Muscle of leg (tissue), 16 donors: ENCODE measurements at places on chromosomes 4 and X. TPM values are rescaled to one million over a fixed set of nuclear protein-coding genes. Genes with fewer than 3 reads are reported as not detected.

The XIAP gene
- total RNA-seq = 50.8 TPM

The SSX4B gene
- total RNA-seq = not detected

The MAD2L1 gene
- total RNA-seq = 11.9 TPM

The IGBP1 gene
- 120 TPM for total RNA-seq

The FAM236D gene
- not detected for total RNA-seq

The DOK7 gene
- 14.2 TPM for total RNA-seq

The GABRG1 gene
- 0.04 TPM for total RNA-seq

- no peak for DNase-seq
- no peak overlapping the region for H3K4me3 ChIP-seq
- peaks cover 22% of the 10 kb centered on the region for H3K27me3 ChIP-seq
- H3K36me3 ChIP-seq = no peaks in the 10 kb centered on the region
- peaks cover 12% of the 10 kb centered on the region for H3K4me1 ChIP-seq
These were observed 3.2 kb upstream of the ETNPPL start for GRCh38 chr4:108766058-108766457.

- no peaks in the 10 kb centered on the region for H3K36me3 ChIP-seq
- no peaks in the 10 kb centered on the region for H3K27me3 ChIP-seq
- H3K4me1 ChIP-seq = no peaks in the 10 kb centered on the region
These were observed 175.9 kb downstream of the FBXW7 start for GRCh38 chr4:152360045-152360410.

- H3K4me3 ChIP-seq = no peak overlapping the region
- H3K27ac ChIP-seq = no peak overlapping the region
- peaks cover 10% of the 10 kb centered on the region for H3K4me1 ChIP-seq
- no peaks in the 10 kb centered on the region for H3K27me3 ChIP-seq
- H3K36me3 ChIP-seq = no peaks in the 10 kb centered on the region
- no peak for DNase-seq
These were observed 4.2 kb upstream of the NOCT start for GRCh38 chr4:139011225-139011950.

DNA sequence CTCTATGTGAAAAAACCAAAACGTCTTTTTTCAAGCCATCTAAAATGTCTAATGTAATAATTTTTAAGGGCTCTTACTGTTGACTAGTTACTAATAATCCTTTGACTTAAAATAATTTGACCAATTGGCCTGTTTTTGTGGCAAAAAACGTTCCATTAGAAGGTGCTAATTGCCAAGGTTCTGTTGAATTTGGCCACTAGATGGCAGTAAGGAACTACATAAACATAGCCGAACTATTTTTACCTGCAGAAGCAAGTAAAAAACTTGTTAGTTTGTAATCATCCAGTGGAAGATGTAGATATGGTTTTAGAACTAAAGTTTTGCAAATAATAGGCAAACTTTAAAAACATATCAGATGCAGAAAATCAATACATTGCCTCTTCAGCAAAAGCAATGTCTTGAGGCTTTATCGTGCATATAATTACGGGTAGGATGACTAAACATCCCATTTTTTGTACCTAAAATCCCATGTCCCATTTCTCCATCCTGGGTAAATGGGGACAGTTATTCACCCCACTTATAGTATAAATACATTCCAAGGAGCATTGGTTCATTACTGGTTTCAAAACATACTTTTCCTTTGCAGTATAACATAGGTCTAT, 57.6 kb downstream of the PROM1 start:
- H3K4me1 ChIP-seq = peaks cover 2% of the 10 kb centered on the region
- no peaks in the 10 kb centered on the region for H3K27me3 ChIP-seq
- H3K36me3 ChIP-seq = peaks cover 7% of the 10 kb centered on the region
- DNase-seq = peak; percentile 69
- no peak overlapping the region for H3K27ac ChIP-seq

DNA sequence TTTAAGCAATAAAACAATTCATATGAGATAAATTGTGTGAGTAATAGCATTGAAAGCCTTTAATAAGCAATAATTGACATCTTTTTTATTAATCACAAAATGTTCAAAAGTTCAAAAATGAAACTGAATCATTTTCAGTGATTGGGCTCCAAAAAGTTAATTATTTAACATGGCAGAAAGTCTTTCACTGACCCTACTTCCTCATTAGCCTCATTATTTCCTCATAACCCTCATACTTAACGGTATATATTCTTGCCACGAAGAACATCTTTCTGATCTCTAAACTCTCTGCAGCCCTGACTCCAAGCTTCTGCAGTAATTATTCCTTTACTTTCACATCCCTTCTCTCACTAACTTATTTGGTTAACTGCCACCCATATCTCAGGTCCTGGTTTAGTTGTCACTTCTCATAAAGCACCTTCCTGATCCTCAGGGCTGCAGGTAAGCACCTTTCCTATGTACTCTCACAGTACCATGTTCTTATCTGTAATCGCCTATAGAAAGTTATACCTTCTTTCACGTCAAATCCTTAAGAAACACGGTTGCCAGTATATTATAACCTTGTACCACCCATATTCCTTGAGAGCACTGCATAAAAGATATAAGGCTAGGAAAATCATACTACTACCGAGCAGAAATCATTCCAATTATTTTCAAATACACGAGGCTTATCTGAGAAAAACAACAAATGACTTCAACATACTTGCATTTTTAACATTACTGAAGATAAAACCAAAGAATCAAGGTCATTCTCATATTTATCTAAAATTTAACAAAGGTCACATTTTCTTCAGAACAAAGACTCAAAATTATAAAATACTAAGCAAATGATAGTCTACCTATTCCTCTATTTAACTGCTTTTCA, 72.2 kb downstream of the PPP3CA start:
- DNase-seq = no peak
- no peaks in the 10 kb centered on the region for H3K36me3 ChIP-seq
- no peak overlapping the region for H3K27ac ChIP-seq
- H3K27me3 ChIP-seq = no peaks in the 10 kb centered on the region

DNA sequence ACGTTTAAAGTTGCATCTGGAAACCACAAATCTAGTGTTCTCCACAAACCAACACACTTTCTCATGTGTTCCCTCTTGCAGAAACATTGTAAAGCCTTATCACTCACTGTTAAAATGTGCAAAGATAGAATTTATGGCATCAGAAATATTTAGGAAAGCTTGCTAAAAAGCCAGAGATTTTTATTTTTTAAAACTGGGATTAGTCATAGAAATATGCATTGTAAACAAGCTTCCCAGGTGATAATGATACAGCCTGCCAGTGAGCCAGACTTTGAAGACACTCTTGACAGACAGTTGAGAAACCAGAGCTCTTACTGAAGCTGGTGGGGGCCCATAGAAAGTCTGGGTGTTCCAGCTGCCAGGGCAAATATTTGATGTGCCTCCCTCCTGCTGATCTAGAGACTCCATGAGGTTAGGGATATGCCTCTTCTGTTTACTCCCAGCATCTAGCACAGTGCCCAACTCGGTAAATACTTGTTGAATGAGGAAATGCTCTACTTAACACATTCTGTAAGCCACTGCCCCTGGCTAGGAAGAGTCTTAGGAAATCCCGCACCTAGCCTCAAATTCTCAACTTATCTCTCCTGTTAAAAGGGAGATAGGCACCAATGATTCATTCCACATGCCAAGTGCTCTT, 179.0 kb upstream of the RASGEF1B start:
- H3K27ac ChIP-seq = no peak overlapping the region
- H3K36me3 ChIP-seq = no peaks in the 10 kb centered on the region
- H3K27me3 ChIP-seq = no peaks in the 10 kb centered on the region

- H3K4me1 ChIP-seq = no peaks in the 10 kb centered on the region
- no peaks in the 10 kb centered on the region for H3K27me3 ChIP-seq
- H3K4me3 ChIP-seq = no peak overlapping the region
- H3K36me3 ChIP-seq = no peaks in the 10 kb centered on the region
- no peak overlapping the region for H3K27ac ChIP-seq
These were observed 65.6 kb downstream of the RAB40A start for GRCh38 chrX:103453655-103454054.

- no peaks in the 10 kb centered on the region for H3K4me1 ChIP-seq
- DNase-seq = no peak
- H3K27ac ChIP-seq = no peak overlapping the region
- no peaks in the 10 kb centered on the region for H3K36me3 ChIP-seq
- no peaks in the 10 kb centered on the region for H3K27me3 ChIP-seq
These were observed 95.8 kb upstream of the TET2 start for GRCh38 chr4:105050896-105051295.

GRCh38 chr4:134215620-134216344, 14.2 kb upstream of the PABPC4L start:
- no peak overlapping the region for H3K27ac ChIP-seq
- H3K4me3 ChIP-seq = no peak overlapping the region
- H3K36me3 ChIP-seq = no peaks in the 10 kb centered on the region
- no peak for DNase-seq

- no peaks in the 10 kb centered on the region for H3K27me3 ChIP-seq
- no peaks in the 10 kb centered on the region for H3K4me1 ChIP-seq
- DNase-seq = no peak
- H3K27ac ChIP-seq = no peak overlapping the region
- H3K36me3 ChIP-seq = no peaks in the 10 kb centered on the region
- no peak overlapping the region for H3K4me3 ChIP-seq
These were observed 133.1 kb downstream of the KDR start for GRCh38 chr4:54992266-54992665.
